Occipital lobe (tissue), 3 donors: ENCODE measurements at places on chromosomes 1 and 21.

DNA sequence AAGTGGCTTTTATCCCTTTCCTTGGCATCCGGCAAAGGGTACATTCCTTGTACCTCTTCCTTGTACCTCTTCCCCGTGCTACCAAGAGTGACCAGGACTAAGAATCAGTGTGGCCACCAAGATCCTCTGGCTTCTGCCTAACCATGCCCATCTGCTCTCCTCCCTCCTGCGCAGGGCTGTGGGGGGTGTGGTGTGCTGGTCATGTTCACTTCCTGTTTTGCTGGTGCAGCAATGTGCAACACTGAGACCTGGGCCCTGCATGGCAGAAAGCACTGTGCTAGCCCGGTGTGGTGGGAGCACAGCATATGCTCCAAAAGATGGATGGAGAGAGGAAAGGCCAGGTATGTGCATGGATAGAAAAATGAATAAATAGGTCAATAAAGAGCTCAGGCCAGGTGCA, 33.3 kb upstream of the TENT5C start:
- DNase-seq: no peak

GRCh38 chr21:24418671-24419070, 1188.6 kb downstream of the MRPL39 start:
- DNase-seq: no peak

DNA sequence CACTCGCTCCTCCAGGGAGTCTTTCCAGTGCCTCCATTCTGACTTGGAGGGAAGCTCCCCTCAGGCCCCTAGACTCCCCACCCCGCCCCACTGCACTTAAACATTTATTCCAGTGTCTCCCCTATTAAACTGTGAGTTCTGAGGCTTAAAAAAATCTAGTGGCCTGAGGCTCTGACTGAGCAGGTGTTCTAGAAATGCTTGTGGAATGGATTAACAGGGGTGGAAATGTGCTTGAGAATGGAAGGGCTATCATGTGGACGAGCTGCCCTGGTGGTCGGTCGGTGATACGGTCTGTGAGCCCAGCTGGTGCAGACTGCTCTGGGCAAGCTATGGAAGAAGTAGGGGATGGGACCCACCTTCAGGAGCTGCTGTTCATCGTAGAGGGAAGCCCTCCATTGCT, 130.2 kb downstream of the PEX14 start:
- no peak for DNase-seq

GRCh38 chr1:240254006-240254405, 162.3 kb downstream of the FMN2 start:
- no peak for DNase-seq

DNA sequence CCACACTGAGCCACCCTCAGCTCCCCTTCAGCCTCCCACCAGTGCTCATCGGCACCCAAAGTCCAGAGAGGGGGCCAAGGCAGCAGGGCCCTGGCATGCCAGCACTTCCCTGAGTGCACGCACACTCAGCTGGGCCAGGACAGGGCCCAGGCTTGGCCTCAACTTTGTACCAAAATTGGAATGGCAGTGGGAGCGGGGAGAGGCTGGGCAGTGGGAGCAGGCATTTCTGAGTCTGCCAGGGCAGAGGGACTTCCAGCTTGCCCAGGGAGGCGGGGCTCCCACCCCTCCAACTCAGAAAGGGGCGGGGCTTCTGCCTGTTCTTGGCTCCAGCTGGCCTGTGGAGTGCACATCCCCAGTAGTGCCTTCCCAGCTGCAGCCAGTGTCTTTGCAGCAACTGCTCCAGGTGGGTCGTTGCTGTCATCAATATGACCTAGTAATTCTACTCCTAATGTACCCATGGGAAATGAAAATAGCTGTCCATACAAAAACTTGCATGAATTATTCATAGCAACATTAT, 10.3 kb upstream of the SNX7 start:
- no peak for DNase-seq

GRCh38 chr21:14677013-14677412, 130.9 kb upstream of the SAMSN1 start:
- no peak for DNase-seq

GRCh38 chr1:42943166-42943565, 15.5 kb downstream of the SLC2A1 start:
- no peak for DNase-seq

- DNase-seq: no peak
Observed at GRCh38 chr1:151142411-151143056, 3.9 kb downstream of the SEMA6C start.

DNA sequence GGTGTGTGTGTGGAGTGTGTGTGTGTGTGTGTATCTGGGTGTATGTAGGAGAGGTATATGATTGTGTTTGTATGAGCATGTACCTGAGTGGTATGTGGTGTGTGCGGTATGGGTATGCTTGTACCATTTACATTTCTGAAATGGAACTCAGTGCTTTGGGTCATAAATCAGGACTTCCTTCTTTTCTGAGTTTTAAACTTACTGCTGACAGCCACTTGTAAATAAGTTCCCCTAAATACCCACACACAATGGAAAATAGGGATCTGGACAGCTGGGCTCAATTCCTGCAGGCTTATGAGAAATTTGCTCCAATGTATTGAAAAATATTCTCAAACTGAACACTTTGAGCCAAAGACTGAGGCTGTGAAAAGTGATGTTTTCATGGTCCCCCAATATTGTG, 293.6 kb downstream of the HLX start:
- DNase-seq: no peak
